Skeletal muscle tissue (tissue), 5 donors: ENCODE measurements at places on chromosomes 6 and 20. TPM values are rescaled to one million over a fixed set of nuclear protein-coding genes. Genes with fewer than 3 reads are reported as not detected.

The RBBP9 gene
- total RNA-seq = 6.8 TPM

The TFAP2C gene
- total RNA-seq = not detected

The C6orf52 gene
- not detected for total RNA-seq

The TCFL5 gene
- 6.3 TPM for total RNA-seq

The DDX43 gene
- total RNA-seq = not detected

The PRKN gene
- 16.7 TPM for total RNA-seq

The ENPP5 gene
- 3.7 TPM for total RNA-seq

The MARCKS gene
- 146 TPM for total RNA-seq

The KHDC1L gene
- total RNA-seq = not detected

The LST1 gene
- 3.7 TPM for total RNA-seq

The OPRM1 gene
- not detected for total RNA-seq

The CCDC170 gene
- total RNA-seq = 1.0 TPM

The SIM1 gene
- 1.6 TPM for total RNA-seq

The KCNG1 gene
- total RNA-seq = 0.52 TPM

The ZNF337 gene
- total RNA-seq = 16.2 TPM

The SMLR1 gene
- not detected for total RNA-seq

The MEI4 gene
- not detected for total RNA-seq

The NECAB3 gene
- 32.4 TPM for total RNA-seq

The EEF1A2 gene
- total RNA-seq = 255 TPM

The R3HDML gene
- not detected for total RNA-seq

The ZKSCAN3 gene
- 6.3 TPM for total RNA-seq
